ENCODE measurements at places on chromosomes 5 and 9. TPM values are rescaled to one million over a fixed set of nuclear protein-coding genes. Genes with fewer than 3 reads are reported as not detected.

Gene HCN1
- not detected for total RNA-seq

Gene FAM221B
- not detected for total RNA-seq

Gene TOPORS
- 17.3 TPM for total RNA-seq

Gene LCP2
- 5.7 TPM for total RNA-seq
